ENCODE measurements at places on chromosomes 4 and X.
A peak's percentile ranks its signal among the peaks of the same experiment; 100 is the strongest.

- DNase-seq = no peak
Observed at GRCh38 chr4:159178979-159179969, 76.4 kb downstream of the RAPGEF2 start.

DNA sequence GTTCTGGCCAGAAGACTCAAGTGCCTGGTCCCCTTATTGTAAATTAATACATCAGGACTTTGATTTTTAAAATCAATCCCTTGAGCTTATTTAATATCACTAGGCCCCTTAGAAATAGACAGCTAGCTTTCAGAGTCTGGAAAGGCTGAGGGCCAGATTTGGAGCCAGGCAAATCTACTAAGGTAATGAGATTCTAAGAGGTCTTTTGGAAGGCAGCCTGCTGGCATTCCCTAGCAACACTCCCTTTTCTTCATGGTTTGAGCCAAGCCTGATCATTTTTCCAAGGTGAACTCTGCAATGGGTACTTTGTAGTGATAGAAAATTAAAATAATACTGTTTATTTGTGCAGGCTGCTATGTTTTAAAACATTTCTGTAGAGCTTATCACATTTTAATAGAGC lies 378.5 kb downstream of the FAT4 start:
- DNase-seq = no peak

DNA sequence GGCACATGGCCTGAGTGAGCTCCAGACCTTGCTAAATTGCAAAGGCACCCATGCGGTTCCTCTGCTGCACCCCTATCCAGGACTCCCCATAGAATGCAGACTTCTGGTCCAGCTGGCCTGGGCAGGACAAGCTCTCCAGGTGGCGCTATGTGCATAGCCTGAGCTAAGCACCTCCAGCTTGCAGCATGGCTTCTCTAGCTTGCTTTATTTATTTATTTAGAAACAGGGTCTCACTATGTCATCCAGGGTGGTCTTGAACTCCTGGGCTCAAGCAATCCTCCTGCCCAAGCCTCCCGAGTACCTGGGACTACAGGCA lies 5.5 kb upstream of the WFS1 start:
- no peak for DNase-seq

DNA sequence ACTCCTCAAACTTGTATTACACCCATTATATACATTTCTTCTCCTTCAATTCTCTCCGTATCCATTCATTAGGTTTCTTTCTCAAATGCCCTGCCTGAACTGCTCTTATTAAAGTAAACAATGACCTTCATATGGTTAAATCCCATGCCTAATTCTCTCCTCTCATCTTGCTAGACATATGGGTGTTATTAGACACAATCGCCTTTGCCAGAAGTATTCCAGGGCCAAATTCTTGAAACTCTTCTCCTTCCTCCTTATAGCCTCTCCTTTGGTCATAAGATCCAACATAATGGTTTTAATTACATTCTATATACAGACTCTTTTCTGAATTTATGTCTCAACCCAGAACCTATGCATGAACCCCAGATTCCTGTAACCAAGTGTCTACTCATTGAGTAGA lies 4.8 kb downstream of the ANXA10 start:
- DNase-seq = no peak

DNA sequence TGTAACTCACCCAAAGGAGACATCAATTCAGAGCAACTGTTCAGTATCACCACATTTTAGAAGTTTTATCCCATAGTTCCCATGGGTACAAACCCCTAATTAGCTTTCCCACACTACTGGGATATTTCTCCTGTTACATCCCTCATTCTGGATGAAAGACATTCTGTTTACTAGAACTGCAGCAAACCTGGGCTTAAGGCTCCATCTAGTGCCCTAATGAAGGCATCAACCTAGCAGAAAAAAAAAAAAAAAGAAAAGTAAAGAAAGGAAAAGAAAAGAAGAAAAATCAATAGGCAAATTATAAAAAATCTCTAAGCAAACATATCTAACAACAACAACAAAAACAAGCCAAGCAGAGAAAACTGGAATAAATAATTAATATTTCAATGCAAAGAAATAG lies 133.7 kb upstream of the CPXCR1 start:
- DNase-seq = no peak

- no peak for DNase-seq
Observed at GRCh38 chrX:13748486-13748885, 13.9 kb downstream of the OFD1 start.

GRCh38 chrX:97006167-97006566 lies 122.5 kb downstream of the RPA4 start:
- no peak for DNase-seq

- DNase-seq = no peak
Observed at GRCh38 chr4:4663028-4663427, 121.2 kb upstream of the STX18 start.

DNA sequence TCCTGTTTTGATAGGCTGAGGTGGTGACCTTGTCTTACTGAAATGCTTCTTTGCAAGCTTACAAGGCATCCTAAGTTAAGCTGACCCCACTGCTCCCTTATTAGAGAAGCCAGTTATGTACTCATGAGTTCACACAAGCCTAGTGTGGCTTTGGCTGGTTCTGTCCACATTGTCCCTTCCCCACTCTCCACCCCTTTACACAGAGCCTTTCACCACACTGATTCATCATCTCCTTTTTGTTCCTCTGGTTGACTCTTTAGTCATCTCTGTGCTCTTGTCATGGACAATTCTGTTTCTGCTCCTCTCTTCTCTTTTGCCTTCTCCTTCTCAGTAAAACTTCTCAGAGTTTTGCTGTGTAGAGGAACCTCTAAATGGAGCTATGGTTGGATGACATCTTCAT lies 4.9 kb downstream of the CHRNA9 start:
- DNase-seq = no peak

GRCh38 chr4:170005472-170005871 lies 20.7 kb downstream of the MFAP3L start:
- no peak for DNase-seq

- no peak for DNase-seq
Observed at GRCh38 chrX:133921086-133921485, 64.3 kb downstream of the GPC3 start.

- DNase-seq = no peak
Observed at GRCh38 chr4:135672202-135672601, 1470.6 kb upstream of the PABPC4L start.

DNA sequence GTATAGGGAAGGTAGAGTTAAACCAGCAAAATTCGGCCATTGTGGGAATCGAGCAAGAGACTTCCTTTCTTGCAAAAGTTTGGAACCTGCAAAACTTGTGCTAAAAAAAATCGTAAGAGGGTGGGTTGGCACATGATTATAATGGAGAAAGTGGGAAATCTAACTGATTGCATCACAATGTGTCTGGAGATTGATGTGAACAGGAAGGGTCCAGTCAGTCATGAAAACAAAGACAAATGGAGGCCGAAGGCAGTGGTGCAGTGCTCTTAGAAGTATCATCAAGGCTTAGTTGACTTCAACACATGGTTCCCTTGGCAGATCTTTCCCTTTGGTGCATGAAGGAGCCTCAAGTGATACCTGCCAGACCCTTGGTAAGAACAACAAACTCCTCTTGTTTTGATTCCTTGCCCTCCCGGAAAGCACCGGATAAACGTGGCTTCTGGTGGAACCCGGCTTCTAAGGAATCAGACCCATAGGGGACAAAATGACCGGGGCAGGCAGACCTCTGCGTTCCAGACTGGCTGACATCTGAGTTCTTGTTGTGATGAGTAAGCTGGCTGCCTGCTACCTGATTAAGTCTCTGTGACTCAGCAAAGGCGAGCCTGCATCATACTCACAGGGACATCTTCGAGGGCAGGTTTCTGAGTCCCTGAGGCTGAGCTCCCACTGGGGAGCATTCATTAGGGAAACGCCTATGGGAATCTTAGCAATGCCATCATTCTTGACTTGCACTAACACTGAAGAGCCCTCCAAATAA lies 87.7 kb upstream of the MAP3K15 start:
- no peak for DNase-seq

DNA sequence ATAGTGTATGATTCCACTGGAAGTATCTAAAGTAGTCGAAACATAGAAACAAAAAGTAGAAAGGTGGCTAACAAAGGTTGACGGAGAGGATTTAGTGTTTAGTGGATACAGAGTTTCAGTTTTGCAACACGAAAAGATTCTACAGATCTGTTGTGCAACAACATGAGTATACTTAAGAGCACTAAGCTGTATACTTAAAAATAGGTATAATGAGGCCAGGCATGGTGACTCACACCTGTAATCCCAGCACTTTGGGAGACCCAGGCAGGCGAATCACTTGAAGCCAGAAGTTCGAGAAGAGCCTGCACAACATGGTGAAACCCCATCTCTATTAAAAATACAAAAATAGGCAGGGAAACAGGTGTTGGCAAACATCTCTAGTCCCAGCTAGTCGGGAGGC lies 7.9 kb upstream of the ATRX start:
- no peak for DNase-seq

- DNase-seq = no peak
Observed at GRCh38 chr4:25358515-25359275, 18.4 kb upstream of the ANAPC4 start.

DNA sequence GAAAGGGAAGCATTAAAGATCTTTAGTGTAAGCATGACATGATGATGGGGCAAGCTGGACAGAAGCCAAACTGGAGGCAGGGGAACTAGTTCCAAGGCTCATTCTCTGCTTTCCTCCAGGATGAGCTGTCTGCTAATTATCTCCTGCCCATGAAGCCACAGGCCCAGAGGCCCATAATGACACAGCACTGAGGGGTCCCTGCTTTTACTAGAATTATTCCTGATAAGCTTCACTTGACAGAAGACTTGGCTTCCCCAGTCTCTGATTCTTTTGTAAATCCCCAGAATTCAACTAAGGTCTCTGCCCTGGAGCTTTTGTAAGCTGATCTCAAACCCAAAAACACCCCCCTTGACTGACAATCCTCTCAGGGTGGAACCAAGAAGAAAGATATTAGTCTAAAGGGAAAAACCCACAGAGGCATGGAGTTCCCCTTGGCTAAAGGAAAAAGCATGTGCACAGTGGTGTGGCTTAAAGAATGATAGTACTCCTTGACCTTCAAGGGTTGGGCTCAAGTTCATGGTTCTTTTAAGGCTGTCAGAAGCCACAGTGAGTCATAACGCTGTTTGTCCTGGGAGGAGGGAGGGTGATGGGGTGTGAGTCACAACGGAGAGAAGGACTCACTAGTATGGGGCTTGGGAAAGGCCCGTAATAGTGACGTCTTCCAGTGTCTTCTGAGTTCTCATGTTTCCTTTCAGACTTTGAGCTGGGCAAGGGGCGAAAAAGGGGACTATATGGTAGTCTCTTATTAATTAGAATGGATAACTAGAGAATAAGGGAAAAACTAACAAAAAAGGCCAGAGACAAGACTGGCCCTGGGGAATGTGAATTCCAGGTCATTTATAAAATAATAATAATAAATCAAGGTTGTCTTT lies 146.0 kb upstream of the CPEB2 start:
- DNase-seq = peak; percentile 92

DNA sequence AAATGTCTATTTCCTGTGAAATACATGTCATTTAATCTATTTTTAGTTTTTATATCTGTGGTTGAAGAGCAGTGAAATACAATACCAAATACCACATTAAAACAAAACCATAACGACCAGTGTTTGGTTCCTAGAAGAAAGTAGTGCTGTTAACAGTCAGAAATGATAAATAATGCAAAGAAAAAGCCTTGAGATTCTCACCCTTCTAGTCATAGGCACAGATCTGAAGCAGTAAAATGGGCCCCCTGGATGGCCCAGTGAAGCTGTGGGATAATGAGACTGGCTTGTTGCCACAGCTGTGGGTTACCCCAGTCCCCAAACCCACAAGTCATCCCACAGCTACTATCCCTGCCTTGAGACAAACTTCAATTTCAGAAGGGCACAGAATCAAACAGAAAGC lies 137.3 kb upstream of the RPL34 start:
- DNase-seq = no peak

DNA sequence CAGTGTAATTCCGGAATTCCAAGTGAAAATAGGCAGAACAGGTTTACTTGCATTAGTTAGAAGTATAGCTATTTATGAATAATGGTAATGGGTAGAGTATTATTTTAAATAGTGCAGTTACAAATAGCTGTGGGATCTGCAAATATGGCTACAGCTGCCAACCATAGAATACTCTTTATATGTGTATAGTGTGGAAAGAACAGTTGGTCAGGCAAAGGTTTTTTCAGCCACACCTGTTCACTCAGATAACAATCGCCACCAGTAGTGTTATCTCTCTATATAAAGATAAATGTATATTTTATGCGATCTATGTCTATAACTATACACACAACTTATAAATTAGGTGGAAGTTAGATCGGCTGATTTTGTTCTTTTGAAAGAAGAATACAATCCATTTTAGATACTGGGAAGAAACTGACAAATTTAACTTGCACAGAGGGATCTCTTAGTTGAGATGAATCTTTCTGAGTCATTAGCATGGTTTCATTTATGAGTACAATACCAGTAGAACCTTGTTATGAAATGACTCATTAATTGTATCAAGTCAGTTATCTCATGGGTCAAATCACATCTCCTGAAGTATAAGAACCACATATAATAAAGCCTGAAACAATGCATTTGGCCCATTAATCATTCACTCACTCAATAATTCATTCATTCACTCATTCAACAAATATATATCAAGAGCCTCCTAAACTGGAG lies 100.9 kb upstream of the NR3C2 start:
- DNase-seq = no peak

DNA sequence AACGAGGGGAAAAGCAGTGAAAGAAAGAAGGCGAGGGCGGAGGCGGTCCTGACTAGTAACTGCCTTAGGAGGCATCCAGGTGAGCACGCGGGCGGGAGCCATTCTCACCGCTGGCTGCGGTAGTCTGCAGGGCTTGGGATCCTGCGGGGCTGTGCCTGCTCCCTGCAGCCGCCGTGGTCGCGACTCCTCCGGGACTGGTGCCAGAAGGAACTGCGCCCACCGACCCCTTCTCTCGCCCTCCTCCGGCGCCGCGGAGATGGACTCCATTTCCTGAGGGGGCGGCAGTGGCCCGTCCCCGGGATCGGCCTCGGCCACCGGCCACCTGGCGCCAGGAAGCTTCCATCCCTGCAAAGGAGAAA lies 543 bp downstream of the NFXL1 start:
- DNase-seq = no peak

DNA sequence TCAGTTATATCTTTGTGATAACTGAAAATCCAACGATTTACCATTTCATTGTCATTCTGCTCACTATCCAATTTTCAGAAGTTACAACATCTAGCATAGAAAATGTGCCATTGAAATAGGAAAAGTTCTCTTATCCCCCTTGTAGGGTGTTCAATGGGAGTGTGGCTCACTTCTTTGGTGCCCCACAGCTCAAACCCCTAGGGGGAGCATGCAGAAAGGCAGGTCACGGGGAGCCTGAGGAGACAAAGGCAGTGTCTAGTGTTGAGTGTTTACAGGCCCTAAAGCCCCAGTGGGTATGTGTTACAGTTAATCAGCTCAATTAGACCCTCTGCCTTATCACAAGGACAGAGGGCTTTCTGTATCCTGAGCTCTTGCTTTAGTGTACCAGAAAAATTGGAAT lies 243.4 kb upstream of the GRID2 start:
- DNase-seq = no peak

- DNase-seq = no peak
Observed at GRCh38 chr4:185096032-185096653, 46.9 kb upstream of the SLC25A4 start.

GRCh38 chr4:113950207-113950606 lies 29.2 kb downstream of the ARSJ start:
- DNase-seq = no peak

GRCh38 chr4:124873361-124874171 lies 161.0 kb upstream of the ANKRD50 start:
- DNase-seq = no peak

GRCh38 chrX:87063642-87064041 lies 454.0 kb upstream of the KLHL4 start:
- no peak for DNase-seq
